ENCODE measurements at places on chromosomes 12 and 14.

DNA sequence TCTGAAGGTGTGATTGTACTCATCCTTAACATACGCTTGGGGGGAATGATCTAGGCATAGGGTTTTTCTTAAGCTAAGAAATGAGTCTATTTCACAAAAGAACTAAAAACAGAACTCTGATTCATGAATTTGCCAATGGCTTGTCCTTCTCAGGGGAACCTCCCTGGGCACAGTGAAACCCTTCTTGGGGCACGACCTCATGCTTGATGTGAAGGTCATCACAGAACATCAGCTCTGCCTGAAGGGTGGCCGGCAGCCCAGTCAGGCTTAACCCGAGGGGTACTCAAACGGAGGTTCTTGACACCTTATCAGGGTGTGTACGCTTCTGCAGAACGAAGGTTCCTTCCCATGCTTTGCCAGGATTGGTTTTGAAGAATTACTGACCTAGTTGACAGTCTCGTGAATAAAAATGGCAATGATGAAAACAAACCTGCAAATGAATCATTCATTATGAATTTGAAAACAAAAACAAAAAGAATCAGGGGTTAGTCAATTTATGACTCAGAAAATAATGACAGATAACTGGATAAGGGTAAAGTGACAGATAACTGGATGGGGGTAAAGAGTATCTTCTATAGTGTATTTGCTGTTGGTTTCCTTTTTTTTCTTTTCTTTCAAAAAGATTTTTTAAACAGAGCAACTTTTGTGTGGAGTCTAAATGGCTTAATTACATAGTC, 86.4 kb downstream of the GALNT8 start:
- no peak for DNase-seq

- DNase-seq = no peak
Observed at GRCh38 chr12:108827941-108828340, 29.4 kb downstream of the SSH1 start.

DNA sequence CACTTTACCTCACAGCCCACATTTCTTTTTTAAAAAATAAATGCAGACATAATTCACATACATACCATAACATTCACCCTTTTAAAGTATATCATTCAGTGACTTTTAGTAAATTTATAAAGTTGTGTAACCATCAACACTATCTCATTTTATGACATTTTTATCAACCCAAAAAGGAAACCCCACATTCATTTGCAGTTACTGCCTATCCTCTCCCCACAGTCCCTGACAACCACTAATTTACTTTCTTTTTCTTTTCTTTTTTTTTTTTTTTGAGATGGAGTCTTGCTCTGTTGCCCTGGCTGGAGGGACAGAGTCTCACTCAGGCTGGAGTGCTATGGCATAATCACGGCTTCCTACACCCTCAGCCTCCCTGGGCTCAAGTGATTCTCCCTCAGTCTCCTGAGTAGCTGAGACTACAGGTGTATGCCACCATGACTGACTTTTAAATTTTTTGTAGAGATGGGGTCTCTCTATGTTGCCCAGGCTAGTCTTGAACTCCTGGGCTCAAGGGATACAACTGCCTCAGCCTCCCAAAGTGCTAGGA, 1.5 kb upstream of the EP400 start:
- no peak for DNase-seq

- no peak for DNase-seq
Observed at GRCh38 chr12:71627438-71628002, 36.1 kb downstream of the ZFC3H1 start.

DNA sequence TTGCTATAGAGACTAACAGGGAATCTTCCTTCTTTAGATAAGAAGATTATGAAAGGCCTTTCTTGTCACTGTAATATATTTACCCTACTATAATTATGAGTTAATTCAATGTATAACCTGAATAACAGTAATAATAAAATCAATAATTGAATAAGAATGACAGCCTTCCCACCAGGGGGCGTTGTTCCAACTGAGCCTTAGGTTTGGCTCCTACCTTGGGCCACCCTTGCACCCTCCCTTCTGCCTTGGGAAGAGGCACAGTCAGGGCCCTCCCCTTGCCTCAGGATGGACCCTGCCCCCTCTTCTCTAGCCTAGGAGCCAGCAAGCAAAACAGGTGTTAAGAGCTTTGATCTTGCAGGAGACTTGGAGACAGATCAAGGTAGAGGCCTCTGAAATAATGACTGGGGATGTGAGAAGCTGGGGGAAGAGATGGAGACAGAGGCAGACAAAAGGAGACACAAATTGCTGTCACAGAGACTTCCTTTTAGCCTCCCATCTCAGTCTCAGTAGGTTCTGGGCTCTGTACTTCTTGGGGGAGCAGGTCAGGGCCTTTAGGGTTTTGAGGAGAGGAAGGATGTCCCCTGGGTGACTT, 40.1 kb upstream of the CISTR start:
- no peak for DNase-seq

GRCh38 chr14:101704140-101704539, 57.4 kb upstream of the PPP2R5C start:
- no peak for DNase-seq

GRCh38 chr12:122834921-122835749, at the start of gene HIP1R:
Gene HIP1R, plus strand, starts transcription at chr12:122835457. Its CDS starts 94 bp downstream, at chr12:122835551.
- DNase-seq = peak; percentile 44

DNA sequence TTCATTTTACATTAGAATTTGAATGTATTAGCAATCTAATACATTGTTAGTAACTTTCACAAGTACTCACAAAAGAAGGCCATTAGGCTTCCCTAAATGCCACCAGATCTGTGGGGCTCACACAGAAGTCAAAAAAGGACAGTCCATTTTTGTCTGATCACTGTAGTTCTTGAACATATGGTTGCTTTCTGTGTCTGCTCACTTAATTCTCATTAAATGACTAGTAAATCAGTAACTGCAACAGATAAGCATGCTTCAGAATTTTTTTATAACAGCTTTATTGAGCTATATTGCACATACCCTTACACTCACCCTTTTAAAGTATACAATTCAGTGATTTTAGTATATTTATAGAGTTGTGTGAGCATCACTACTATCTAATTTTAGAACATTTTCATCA, 71.4 kb downstream of the DENND5B start:
- no peak for DNase-seq
